ENCODE measurements at places on chromosomes 2 and 18.

DNA sequence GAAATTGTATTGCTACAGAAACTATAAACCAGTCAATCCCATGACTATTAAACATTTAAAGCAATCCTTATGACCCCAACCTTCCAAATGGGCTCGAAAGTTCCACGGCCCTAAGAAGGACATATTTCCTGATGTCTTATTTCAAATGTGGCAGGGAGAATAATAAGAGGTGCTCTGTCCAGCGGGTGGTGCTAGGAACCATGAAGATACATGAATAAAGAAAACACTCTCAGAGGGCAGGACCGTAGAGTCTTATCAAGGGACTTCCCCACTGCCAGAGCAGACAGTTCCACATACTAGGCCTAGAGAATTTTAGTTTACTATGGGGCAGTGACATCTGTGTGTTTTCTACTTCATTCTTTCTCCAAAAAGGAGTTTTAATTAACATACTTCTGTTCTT lies 187.1 kb upstream of the PIK3C3 start:
- no peak for DNase-seq

- DNase-seq = no peak
Observed at GRCh38 chr2:152693033-152693432, 24.2 kb downstream of the PRPF40A start.

DNA sequence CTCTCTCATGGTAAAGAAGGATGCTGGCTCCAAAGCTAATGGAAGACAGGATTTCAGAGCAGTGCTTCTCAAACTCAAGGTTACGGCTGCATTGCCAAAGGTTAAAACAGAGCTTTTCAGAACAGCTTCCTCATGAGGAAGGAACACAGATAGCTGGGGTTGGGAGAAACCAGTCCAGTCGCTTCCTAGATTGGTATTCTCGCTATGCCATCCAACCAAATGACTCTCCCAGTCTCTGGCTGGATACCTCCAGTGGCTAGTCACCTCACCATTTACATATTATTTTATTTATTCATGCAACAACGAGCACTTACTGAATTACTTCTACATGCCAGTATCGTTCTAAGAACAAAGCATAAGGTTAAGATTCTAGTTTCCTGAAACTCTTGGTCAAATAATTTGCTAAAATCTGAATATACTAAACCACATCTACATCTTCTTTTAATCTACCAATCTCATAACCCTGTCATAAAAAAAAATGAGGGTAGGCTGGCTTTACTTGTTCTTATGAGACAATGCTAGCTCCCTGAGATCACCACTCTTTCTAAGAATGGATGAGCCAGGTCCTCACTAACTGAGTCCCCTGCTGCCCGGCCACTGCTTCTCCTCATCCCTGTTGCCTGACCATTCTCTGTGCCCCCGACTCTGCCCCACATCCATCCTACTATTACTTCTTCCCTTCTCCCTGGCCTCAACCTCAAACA lies 20.4 kb downstream of the KDSR start:
- no peak for DNase-seq

GRCh38 chr2:240432820-240433801 lies 2.4 kb upstream of the GPC1 start:
- no peak for DNase-seq

GRCh38 chr18:65436430-65436829 lies 314.4 kb upstream of the CDH7 start:
- no peak for DNase-seq

DNA sequence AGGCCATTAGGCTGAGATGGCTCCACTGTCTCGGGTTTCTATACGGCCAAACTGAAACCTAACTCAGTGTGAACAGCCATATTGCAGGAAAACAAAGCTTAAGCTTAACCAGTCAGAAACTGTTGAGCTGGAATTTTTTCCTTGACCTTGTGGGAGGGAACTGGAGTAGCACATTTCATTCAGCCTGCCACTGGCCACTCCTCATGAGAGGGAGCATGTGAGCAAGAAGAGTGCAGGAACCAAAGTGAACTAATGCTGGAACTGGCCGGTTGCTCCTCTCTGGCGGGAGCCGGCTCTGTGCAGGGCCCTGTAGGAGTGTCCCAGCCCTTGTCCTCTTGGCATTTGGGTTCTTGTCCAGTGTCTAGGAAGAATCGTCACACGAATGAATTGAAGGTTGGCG lies 5.9 kb upstream of the POLE4 start:
- DNase-seq = no peak

GRCh38 chr2:189287982-189288521 lies 108.5 kb upstream of the COL5A2 start:
- DNase-seq = no peak

DNA sequence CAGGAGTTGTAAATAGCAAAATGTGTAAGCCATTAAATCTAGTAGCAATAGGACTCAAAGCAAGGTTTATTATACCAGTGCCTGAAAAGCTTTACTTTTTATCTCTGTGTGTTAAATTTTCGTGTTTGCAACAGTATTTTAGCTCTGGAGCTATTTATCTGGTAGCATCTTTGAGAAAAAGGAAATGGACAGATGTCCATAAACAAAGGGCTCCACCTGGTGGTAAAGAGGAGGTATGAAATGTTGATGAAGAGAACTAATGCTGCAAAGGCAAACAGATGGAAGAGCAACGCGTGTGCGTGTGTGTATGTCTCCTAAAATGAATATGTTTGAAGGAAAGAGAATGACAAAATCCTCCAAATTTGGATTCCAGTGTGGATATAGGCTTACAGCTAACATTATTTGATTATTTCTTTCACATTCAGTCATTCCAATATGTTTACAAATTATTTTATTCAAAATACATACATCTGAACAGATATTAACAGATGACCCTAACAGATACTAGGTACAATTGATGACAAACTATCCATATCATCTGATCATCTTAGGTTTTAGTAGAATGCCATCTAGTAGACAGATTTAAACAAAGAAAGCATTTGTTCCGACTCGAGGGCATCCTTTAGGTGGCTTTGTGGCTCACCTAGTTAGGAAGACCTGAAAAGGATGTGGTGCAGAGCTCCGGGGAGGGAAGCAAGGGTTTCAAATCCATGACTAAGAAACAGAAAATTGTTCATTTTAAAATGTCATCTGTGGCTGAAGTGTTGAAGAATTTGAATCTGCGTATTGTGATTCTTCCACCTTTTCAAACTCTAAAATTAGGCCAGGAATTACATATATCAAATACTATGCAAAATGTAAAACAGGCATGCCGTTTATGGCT lies 383.3 kb downstream of the MTX2 start:
- peak; percentile 75 for DNase-seq

DNA sequence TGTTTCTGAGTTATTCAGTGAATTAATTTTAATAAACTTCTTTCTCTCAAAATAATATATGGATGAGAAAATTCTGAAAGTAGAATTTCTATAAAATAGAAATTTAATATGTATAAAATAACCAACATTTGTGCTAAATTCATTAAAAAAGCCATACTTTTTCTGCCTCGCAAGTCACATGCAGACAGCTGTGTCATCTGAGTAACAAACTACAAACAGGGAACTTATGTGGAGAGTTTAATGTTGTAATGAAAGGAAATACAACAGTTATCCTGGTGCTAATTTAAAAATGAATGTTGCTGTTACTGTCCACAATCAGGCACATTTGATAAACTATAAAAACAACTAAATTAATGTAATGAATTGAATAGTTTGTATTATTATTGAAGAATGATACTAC lies 22.2 kb downstream of the RMDN2 start:
- DNase-seq = no peak

- DNase-seq = no peak
Observed at GRCh38 chr2:182435754-182436153, 8.9 kb upstream of the PDE1A start.

DNA sequence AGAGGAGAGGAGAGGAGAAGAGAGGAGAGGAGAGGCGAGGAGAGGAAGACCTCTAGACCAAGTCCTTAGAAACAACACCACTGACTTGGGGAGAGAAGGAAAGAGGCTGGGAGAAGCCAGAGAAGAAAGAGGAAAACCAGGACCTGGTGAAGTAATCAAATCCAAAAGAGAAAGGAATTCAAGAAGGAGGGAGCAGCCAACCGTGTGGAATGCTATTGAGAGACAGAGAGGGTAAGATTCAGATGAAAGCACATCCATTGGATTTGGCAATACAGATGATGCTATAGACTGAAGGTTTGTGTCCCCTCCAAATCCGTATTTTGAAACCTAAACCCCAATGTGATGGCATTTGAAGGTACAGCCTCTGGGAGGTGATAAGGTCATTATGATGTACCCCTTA lies 50.7 kb downstream of the GALNT14 start:
- DNase-seq = no peak

- DNase-seq = no peak
Observed at GRCh38 chr2:133765658-133766057, 197.4 kb upstream of the NCKAP5 start.

DNA sequence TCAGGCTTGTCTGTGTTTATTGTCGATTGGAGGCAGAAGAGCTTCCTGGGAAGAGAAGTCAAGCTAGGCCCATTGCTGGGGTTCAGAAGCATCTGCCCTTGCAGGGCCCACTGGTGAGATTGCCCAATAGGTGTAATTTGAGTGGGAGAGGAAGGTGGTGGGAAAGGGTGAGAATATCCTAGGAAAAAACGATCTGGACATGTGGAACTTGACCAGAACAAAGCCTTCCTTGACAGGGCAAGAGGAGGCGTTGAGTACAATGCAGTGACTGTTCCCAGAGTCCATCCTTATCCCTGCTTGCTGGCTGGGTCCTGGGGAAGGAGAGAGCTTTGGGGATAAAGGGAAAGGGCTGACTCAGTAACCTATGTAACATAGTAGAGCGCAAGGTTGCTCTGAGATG lies 27.1 kb downstream of the NABP1 start:
- DNase-seq = no peak

DNA sequence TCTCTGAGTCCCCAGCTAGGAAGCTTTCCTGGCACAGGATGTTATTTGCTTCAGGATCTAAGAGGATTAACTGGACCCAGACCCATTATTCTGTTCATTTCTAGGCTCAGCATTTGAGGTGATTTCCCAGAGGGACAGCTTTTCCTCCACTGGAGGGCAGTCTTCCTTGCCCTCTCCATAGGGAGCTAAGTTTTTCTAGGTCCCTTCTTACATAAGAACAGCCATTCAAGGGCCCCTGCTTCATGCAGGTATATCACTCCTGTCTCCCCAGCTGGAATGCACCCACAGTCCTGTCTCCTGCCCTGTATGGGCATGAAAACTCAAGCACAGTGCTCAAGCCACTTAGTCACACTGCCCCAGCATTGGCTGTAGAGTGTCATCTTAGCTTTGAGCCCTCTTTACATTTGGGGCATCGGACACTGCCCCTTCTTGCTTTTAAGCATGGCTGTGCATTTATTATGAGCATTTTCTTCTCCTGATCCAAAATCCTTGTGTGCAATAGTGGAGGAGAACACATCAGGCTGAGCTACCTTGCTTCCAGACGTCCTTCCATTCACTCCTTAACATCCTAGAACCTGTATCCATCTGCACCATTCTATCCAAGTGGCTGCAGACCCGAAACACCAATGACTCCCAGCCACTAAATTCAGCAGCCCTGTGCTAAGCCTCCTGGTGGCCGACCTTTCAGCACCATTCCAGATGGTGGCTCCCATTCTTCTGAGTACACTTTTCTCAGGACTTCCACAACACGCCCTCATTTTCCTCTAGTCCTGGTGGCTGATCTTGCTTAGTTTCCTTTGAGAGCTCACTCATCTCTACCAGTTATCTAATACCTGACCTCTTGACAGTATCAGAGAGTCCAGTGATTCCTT lies 80.0 kb downstream of the COPS8 start:
- peak; percentile 37 for DNase-seq

DNA sequence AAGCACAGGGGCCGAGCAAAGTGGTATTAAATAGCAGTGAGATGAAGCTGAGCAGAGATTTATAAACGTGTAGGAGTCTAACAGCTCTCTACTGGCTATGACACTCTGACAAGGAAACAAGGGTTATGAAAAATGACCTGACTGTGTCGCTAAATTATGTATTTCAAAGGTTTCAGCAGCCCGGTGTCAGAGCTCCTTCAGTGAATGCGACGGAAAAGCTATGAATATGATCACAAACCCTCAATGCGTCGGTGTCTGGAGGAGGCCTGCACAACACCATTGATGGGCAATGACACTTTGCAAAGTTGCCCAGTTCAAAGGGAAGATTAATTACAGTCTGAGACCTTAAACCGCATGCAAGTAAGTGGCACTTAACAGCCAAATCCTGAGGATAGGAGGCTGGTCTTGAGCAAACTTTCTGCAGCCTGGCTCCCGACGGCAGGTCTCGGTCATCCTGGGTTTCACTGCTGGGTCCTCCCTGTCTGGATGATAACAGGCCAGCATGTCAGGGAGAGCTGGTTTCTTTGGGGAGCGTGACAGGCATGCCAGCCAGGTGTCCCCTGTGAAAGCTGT lies 615.1 kb upstream of the SALL3 start:
- no peak for DNase-seq

DNA sequence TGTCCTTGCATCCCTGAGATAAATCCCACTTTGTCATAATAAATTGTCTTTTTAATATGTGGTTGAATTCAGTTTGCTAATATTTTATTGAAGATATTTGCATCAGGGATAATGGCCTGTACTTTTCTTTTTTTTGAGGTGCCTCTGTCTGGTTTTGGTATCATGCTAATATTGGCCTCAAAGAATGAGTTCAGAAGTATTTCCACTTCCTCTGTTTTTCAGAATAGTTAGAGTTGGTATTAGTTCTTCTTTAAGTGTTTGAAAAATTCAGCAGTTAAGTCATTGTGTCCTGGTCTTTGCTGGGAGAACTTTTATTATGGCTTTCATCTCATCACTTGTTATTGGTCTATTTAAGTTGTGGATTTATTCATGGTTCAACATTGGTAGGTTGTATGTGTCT lies 464.1 kb upstream of the CRIM1 start:
- no peak for DNase-seq

GRCh38 chr18:56516789-56517188 lies 121.6 kb downstream of the TXNL1 start:
- DNase-seq = no peak

DNA sequence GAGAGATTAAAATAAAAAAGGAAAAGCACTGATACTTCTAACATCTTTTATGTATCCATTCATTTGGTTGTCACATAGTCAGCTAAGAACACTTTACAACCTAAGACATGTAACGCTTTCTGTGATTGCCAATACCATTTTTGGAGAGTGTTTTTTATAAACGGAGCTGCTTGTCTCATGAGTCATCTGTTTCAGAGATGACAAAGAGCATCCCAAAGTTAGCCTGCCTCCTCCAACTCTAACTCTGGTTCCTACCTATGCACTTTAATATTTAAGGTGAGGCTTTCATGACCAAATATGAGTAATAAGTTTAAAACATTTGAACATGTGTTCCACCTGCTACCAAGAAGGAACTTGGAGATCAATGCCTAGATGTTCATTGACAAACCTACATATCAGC lies 260.1 kb upstream of the SMIM21 start:
- no peak for DNase-seq

GRCh38 chr2:205895981-205896655 lies 189.9 kb downstream of the INO80D start:
- no peak for DNase-seq

- DNase-seq = no peak
Observed at GRCh38 chr2:196995757-196996314, 69.3 kb upstream of the PGAP1 start.
